ENCODE measurements at places on chromosomes 12 and 14. TPM values are rescaled to one million over a fixed set of nuclear protein-coding genes. Genes with fewer than 3 reads are reported as not detected.

DACT1 gene
- 5.7 TPM for polyA plus RNA-seq

DNA sequence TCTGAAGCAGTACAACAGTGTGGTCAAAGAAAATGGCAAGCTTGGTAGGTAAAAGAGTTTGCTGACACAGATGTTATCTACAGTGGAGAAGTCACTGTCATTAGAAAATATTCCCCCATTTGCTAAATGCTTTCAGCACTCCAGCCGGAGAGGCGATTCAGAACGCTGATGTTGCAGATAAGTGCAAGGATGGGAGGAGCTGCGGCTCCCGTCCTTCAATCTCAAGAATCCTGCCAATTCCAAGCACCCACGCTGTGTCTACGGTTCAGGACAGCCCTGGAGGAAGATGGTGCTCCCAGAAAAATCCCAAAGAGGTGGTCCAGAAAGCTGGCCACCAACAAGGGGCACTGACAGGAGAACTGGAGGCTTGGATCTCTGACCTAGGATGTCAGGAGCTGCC is 79.1 kb downstream of the ZFP36L1 start:
- DNase-seq: no peak

DNA sequence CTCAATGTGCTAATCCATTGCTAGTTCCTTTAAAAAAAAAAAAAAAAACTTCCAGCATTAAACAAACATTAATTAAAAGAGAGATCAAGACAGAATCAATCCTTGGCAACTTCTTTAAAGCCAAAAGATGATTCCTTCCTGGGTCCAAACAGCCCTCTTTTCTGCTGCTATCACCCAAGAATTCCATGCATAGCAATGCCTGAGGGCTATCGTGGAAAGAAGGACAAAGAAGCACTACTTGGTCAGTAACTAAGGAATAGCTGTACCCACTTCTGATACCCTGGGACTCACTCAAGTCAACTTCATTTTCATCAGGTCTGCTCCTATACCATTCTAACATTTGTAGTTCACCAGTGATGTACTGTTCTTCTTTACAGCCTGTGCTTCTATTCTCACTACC is 51.8 kb downstream of the SLC38A2 start:
- DNase-seq: peak; percentile 44

- DNase-seq: peak; percentile 14
Observed at GRCh38 chr12:50786498-50787231, 22.8 kb downstream of the ATF1 start.

GRCh38 chr14:103576371-103577024 is 13.7 kb downstream of the COA8 start:
- DNase-seq: peak; percentile 53

TOMM20L gene
- not detected for polyA plus RNA-seq

DNA sequence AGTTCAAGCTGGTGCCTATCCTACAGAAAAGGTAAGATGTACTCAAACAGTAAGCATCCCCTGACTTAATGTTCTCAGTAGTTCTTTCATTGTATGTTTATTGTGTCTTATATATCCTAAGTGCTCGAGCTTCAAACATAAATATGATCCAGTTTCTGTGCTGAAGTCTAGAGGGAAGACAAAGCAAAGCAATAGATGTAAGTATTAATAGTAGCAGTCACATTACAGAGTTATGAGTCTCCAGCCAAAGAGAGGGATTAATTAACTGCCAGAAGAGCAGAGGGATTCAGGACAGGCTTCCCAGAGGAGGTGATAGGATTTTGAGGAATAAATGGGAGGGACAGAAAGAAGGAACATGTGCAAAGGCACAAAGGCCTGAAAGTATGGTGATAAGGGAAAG is 1.4 kb downstream of the NGDN start:
- no peak for DNase-seq

- no peak for DNase-seq
Observed at GRCh38 chr12:76470028-76470939, 89.3 kb downstream of the OSBPL8 start.

DNA sequence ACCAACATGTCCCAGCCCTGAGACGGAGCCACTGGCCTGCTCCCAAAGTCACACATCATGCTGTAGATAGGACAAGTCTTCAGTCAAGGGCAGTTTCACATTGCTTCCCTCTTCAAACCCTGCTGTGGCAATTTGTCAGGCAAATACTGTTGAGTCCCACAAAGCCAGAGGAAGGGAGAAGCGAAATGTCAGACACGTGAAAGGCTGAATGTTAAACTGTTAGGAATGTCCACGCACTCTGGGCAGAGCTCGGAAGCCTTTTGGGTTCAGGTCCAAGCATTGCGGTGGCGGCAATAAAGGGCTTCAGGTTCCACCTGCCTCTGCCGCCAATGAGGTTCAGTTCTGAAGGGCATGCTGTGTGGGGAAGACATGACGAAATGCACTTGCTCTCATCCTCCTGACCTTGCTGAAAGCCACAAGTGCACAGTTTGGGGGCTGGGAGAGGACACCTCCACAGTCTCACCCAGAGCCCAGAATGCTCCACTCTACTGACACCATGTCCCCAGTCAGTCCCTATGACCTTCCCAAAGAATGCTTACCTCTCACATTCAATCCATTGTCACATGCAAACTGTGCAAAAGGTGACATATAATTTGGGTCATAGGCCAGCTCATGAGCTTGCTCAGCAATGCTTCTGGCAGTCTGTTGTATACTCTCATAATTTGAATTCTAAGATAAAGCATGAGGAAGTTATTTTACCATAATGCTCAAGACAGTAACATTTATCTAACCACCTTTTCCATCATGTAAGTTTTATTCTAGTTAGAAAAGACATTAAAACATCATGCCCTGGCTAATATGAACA is 35.7 kb downstream of the RAD9B start:
- DNase-seq: no peak

TAS2R43 gene
- polyA plus RNA-seq: not detected
